ENCODE measurements at places on chromosomes 16 and 17.

DNA sequence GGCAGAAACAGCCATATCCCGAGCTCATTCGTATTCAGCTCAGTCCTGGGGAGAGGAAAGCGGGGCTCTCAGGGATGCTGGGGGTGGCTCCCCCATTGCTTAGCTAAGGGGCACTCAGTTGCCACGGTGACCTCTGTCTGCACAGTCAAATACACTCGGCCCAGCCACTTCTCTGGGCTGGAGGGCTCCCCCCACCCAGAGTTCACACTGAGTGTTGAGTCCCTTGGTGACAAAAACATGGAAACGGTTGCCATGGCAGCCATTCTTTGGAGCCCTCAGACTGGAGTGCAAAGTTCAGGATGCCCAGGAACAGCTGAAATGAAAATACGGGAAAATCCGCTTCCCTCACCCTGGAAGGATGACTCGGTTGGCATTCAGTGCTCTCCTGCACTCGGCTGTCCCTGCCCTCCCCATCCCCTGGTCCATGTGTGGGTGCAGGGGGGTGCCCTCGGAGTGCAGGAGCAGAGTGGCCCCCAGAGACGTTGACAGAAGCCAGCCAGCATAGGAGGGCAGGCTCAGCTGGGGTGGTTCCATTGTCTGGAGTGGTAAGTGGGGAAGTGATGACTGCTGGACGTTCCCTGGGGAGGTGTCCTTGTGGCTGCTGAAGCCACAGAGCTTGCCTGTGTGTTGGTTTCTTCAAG lies 216.5 kb downstream of the NTN1 start:
- no peaks in the 10 kb centered on the region for H3K36me3 ChIP-seq
- H3K4me1 ChIP-seq = peaks cover 8% of the 10 kb centered on the region
- H3K27ac ChIP-seq = no peak overlapping the region
- no peak for DNase-seq

DNA sequence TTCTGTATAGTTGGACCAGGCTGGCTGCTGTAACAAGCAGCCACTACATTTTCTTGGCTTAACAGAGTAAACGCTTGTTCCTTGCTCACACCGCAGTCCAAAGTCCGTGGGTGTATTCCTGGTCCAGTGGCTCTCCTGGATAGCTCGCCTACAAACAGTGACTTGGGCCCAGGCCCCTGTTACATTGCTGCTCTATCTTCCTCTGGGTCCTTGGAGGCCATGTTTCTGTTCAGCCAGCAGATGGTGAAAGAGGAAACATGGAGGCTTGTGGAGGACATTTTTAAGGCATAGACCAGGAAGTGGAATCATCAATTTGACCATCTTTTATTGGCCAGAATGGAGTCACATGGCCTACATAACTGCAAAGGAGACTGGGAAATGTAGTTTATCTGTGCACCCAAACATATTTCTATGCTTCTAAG lies 55.1 kb downstream of the ATP2C2 start:
- H3K27me3 ChIP-seq = no peaks in the 10 kb centered on the region
- H3K4me3 ChIP-seq = no peak overlapping the region
- H3K27ac ChIP-seq = no peak overlapping the region
- H3K4me1 ChIP-seq = peaks cover 4% of the 10 kb centered on the region

DNA sequence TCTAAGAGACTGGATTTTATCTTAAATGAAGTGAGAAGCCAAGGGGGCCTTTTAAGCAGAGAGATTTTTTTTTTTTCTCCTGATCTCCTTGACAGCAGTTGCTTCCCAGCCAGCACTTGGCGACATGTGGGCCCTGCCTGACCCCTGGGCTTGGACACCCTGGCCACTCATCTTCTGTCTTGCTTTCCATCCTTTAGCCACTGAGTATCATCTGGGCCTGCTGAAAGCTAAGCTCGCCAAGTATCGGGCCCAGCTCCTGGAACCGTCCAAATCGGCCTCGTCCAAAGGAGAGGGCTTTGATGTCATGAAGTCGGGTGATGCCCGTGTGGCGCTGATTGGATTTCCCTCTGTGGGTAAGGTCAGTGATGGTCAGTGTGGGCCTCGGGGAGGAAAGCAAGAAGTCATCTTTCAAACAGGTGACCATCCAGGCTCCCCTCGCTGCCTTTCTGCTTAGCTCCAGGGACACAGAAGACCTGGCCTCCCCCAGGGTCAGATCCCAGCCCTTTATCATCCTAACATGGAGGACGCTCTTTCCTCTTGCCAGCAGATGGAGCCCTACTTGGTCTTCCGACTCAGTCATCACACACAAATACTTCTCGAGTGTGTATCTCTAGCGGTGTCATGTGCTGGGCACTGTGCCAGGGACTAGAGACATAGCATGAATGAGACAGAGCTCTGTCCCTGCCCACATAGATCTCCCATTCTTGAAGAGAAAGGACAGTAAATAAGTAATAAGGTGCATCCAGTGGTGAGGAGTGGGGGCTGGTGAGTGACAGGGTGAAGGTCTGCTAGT lies 6.1 kb downstream of the DRG2 start:
- H3K27ac ChIP-seq = peak overlapping the region; percentile 32
- H3K4me3 ChIP-seq = no peak overlapping the region
- H3K4me1 ChIP-seq = peaks cover 11% of the 10 kb centered on the region
- peaks cover 42% of the 10 kb centered on the region for H3K36me3 ChIP-seq
- no peak for DNase-seq
- H3K27me3 ChIP-seq = no peaks in the 10 kb centered on the region

- no peak overlapping the region for H3K4me3 ChIP-seq
- H3K27me3 ChIP-seq = no peaks in the 10 kb centered on the region
- H3K27ac ChIP-seq = no peak overlapping the region
- DNase-seq = no peak
Measured at GRCh38 chr17:37385474-37385990, 9.7 kb downstream of the C17orf78 start.

GRCh38 chr16:87420026-87421002 lies 28.2 kb downstream of the MAP1LC3B start:
- H3K27me3 ChIP-seq = no peaks in the 10 kb centered on the region
- H3K27ac ChIP-seq = no peak overlapping the region
- no peaks in the 10 kb centered on the region for H3K4me1 ChIP-seq
- no peak overlapping the region for H3K4me3 ChIP-seq
- peaks cover 2% of the 10 kb centered on the region for H3K36me3 ChIP-seq

- peak overlapping the region; percentile 81 for H3K4me3 ChIP-seq
- no peaks in the 10 kb centered on the region for H3K27me3 ChIP-seq
- peak overlapping the region; percentile 98 for H3K27ac ChIP-seq
- peaks cover 34% of the 10 kb centered on the region for H3K36me3 ChIP-seq
- DNase-seq = peak; percentile 94
Measured at GRCh38 chr17:2259769-2260536, 43.6 kb downstream of the SMG6 start.

GRCh38 chr17:51767287-51767686 lies 391.2 kb downstream of the CA10 start:
- peaks cover 10% of the 10 kb centered on the region for H3K27me3 ChIP-seq
- H3K4me3 ChIP-seq = no peak overlapping the region
- no peaks in the 10 kb centered on the region for H3K36me3 ChIP-seq
- no peak for DNase-seq

- H3K36me3 ChIP-seq = peaks cover 27% of the 10 kb centered on the region
- H3K4me1 ChIP-seq = peaks cover 11% of the 10 kb centered on the region
- DNase-seq = peak; percentile 90
Measured at GRCh38 chr16:69123910-69124309, 8.5 kb downstream of the CHTF8 start.

- H3K4me3 ChIP-seq = peak overlapping the region; percentile 30
- peaks cover 28% of the 10 kb centered on the region for H3K4me1 ChIP-seq
- peaks cover 7% of the 10 kb centered on the region for H3K27me3 ChIP-seq
Measured at GRCh38 chr16:49464877-49465504, 91.4 kb downstream of the C16orf78 start.

DNA sequence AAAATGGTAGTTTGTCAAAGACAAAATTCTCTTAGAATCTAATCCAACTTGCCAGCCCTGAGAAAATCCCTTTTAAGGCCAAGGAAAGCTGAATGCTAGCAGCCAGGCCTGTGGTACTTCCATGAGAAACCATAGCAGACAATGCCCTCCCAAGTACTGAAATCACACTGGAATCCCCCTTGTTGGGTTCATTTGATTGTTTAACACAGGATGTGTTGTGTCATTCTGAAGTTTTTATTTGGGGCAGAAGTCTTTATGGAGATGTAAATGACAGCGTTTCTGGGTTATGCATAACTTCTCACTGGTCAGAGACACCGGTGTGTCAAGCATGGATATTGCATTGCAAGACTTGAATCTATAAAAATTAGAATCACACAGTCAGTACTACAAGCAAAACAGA lies 6.0 kb upstream of the ARL2BP start:
- no peaks in the 10 kb centered on the region for H3K27me3 ChIP-seq
- no peak overlapping the region for H3K27ac ChIP-seq
- no peak overlapping the region for H3K4me3 ChIP-seq
- H3K36me3 ChIP-seq = peaks cover 38% of the 10 kb centered on the region

DNA sequence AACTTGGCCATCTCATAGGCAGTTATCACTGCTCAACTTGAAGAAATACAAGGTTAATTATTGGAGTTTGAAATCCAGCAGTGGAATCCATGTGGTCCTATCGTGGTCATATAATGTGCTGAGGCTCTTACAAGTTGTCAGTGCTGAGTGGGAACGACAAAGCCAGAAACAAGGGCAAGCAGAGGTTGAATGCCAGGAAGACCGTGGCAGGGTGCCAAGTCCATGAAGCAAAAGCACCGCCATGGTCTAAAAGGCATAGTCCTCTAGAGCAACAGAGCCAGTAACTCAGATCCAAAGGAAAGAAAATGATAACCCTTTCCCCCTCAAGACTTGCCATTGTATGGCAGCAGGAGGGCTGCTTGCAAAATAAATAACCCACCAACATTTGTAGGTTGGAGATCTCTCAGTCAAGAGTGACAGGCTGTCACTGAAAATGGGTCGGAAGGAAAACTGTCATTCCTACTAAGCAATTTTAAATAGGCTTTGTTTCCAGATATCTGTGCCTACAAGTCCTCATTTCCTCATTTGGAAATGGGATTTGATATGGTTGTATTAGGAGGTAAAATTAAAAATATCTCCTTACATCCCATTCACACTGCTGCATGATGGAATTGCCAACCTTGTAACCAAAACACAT lies 36.4 kb upstream of the HSBP1 start:
- H3K36me3 ChIP-seq = no peaks in the 10 kb centered on the region
- H3K27me3 ChIP-seq = peaks cover 2% of the 10 kb centered on the region
- H3K4me3 ChIP-seq = no peak overlapping the region
- no peak for DNase-seq

GRCh38 chr16:3580686-3581085 lies 3.5 kb upstream of the NLRC3 start:
- peaks cover 34% of the 10 kb centered on the region for H3K4me1 ChIP-seq
- H3K27me3 ChIP-seq = no peaks in the 10 kb centered on the region
- H3K4me3 ChIP-seq = peak overlapping the region; percentile 15
- H3K36me3 ChIP-seq = peaks cover 11% of the 10 kb centered on the region
- H3K27ac ChIP-seq = peak overlapping the region; percentile 65
- peak; percentile 53 for DNase-seq

- H3K27ac ChIP-seq = no peak overlapping the region
- no peak overlapping the region for H3K4me3 ChIP-seq
- no peaks in the 10 kb centered on the region for H3K27me3 ChIP-seq
Measured at GRCh38 chr16:17724242-17724898, 253.6 kb upstream of the XYLT1 start.

DNA sequence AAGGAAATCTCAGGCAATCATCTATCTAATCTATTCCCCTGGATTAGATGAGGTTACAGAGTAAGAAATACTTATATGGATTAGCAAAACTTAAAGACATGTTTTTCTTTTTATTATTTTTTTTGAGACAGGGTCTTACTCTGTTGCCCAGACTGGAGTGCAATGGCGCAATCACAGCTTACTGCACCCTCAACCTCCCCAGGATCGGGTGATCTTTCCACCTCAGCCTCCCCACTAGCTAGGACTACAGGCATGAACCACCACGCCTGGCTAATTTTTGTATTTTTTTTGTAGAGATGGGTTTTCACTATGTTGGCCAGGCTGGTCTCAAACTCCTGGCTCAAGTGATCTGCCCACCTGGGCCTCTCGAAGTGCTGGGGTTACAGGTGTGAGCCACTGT lies 3.3 kb upstream of the NFE2L1 start:
- peaks cover 26% of the 10 kb centered on the region for H3K4me1 ChIP-seq
- no peak overlapping the region for H3K27ac ChIP-seq
- no peak for DNase-seq
- H3K36me3 ChIP-seq = peaks cover 8% of the 10 kb centered on the region
- no peak overlapping the region for H3K4me3 ChIP-seq

- no peak for DNase-seq
- H3K27me3 ChIP-seq = no peaks in the 10 kb centered on the region
- H3K4me3 ChIP-seq = no peak overlapping the region
- H3K4me1 ChIP-seq = peaks cover 12% of the 10 kb centered on the region
- H3K27ac ChIP-seq = no peak overlapping the region
- H3K36me3 ChIP-seq = peaks cover 25% of the 10 kb centered on the region
Measured at GRCh38 chr17:18992454-18993130, 12.0 kb downstream of the FAM83G start.

GRCh38 chr16:86610779-86611524 lies 32.6 kb downstream of the FOXL1 start:
- no peaks in the 10 kb centered on the region for H3K4me1 ChIP-seq
- no peak overlapping the region for H3K4me3 ChIP-seq
- no peak overlapping the region for H3K27ac ChIP-seq
- H3K36me3 ChIP-seq = no peaks in the 10 kb centered on the region

- no peak for DNase-seq
- H3K4me3 ChIP-seq = peak overlapping the region; percentile 58
- H3K27me3 ChIP-seq = no peaks in the 10 kb centered on the region
- peaks cover 81% of the 10 kb centered on the region for H3K4me1 ChIP-seq
- peaks cover 2% of the 10 kb centered on the region for H3K36me3 ChIP-seq
- peak overlapping the region; percentile 84 for H3K27ac ChIP-seq
Measured at GRCh38 chr16:89408315-89408714, 82.0 kb downstream of the ANKRD11 start.

DNA sequence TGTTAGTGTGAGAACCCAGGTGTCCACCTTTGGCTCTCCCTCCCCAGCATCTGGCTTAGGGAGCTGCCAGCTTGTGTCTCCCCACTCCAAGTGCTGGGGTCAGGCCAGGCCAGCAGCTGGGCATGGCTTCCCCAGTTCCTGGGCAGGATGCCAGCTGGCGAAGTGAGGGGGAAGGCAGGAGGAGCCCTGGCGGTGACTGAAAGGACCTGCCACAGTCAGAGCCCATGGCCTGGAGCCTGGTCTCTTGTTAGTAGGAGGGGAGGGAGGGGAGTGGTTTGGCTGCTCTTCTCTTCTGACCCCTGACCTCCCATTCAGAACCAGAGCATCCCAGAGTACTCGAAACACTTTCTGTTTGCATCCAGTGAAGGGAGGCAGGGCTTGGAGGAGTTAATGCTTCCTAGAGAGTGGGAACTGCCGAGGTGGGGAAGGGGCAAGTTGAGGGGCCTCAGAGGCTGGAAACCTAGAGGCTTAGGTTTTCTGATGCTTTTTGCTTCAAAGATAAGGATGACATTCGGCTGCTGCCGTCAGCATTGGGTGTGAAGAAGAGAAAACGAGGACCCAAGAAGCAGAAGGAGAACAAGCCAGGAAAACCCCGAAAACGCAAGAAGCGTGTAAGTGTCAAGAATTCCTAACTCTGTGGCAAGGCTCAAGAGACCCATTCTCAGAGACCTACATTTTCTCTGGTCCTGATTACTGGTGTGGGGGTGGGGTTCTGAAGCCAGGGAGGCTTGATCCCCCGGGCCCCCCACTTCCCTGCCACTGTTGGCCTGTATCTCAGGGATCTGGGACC lies 772 bp downstream of the CHD3 start:
- peaks cover 38% of the 10 kb centered on the region for H3K36me3 ChIP-seq
- H3K4me3 ChIP-seq = no peak overlapping the region
- peaks cover 9% of the 10 kb centered on the region for H3K4me1 ChIP-seq
- peak; percentile 67 for DNase-seq
- peak overlapping the region; percentile 47 for H3K27ac ChIP-seq
- H3K27me3 ChIP-seq = no peaks in the 10 kb centered on the region

GRCh38 chr16:69532641-69533455 lies 32.9 kb upstream of the NFAT5 start:
- H3K27ac ChIP-seq = no peak overlapping the region
- H3K4me3 ChIP-seq = no peak overlapping the region
- no peaks in the 10 kb centered on the region for H3K36me3 ChIP-seq
- H3K27me3 ChIP-seq = no peaks in the 10 kb centered on the region
- H3K4me1 ChIP-seq = peaks cover 29% of the 10 kb centered on the region
- DNase-seq = no peak
